ENCODE measurements at places on chromosomes 16 and 17.

- DNase-seq = no peak
These were observed 49.4 kb downstream of the SNX29 start for GRCh38 chr16:12025926-12026325.

DNA sequence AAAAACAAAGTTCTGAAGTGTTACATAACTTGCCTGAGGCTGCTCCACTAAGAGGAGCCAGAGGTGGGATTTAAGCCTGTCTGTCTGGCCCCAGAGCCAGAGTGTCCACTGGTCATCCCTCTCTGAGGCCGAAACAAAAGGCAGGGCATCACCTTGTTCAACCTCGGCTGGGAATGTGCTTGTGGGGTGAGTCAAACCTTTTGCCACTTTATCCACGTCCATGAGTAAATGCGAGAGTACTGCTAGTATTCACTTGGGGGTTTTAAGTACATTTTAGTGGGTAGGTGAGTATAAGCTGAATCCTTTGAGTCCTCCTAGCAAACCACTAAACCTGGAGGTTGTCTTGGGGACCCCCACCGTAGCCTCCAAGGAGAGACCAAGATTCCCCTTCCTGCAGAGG lies 103.5 kb downstream of the STX8 start:
- no peak for DNase-seq

DNA sequence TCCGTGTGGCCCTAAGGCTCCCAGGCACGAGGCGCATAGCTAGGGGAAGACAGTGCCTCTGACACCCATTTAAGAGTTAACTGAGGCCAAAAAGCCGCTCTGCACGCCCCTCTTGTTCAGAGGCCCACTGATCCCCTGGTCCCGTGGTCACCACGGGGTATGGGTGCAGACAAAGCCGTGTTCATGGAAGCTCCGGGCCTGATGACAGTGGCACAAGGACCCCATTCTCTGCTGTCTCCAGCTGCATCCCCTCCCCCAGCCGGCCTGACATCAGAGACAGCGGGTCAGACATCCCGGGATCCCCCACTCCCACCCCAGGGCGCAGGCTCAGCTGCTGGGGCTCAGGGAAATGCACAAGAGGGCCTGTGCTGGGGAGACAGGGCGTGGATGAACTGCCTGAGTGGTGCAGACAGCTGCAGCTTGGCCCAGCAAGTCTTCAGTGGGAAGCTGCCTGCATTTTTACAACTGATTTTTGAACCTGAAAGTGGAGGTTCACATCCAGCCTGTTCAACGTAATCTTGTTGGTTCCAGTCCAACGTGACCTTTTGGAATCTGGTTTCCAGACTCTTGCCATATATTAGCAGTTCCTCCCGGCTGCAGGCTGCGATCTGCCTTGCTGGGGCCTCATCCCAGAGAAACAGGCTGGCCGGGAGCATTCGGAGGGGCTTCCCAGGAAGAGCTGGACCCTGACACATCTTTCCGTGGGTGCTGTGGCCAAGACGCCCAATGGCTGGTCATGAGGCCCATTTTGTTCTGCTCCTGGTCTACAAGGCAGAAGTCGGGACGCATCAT lies 9.7 kb upstream of the BAHCC1 start:
- DNase-seq = no peak

DNA sequence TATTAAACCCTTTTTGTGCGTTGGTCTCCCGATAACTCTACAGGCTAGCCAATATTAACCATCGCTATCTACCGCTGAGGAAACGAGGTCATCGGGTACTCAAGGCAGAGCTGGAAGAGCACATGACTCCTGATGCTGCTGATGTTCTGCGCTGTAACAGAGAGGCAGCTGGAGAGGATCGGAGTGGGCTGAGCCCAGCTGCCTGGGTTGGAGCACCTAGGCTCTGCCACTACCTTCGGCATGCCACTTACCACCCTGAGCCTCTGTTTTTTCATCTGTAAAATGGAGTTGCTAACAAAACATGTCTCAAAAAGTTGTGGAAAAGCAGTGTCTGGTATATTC lies 432 bp upstream of the SLC46A1 start:
- DNase-seq = no peak

DNA sequence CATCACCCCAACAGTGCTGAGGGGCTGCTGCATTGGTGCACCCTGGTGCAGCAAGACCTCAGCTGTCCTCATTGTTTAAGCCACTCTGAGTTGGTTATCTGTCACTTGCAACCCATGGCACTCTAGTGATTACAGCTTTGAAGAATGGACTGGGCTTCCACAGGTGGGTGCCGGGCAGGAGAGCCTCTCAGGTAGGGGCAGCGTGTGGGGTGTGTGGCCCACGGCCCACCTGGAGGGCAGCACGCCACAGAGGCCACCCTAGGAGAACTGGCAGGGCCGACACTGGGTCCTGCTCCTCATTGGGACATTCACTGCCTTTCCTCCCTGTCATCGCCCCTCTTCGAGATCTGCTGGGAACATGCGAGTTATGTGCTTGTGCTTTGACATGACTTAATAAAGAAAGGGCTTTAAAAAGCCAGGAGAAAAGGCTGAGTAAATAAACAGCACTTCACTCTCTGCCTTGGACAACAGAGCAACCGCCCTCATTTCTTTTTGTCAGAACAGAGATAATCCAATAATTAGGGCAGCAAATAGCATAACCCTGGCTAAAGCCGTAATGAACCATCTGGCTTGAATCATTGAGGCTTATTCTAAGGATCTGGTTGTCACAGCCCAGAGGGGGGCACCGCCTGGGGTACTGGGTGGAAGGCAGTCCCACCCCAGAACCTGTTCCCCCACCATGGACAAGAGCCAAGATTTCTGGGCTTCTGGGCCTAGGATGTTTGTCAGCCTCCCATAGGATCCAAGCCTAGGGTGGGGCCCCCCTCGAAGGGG lies 3.0 kb downstream of the DOC2B start:
- no peak for DNase-seq

- DNase-seq = no peak
These were observed 6.1 kb upstream of the RNF157 start for GRCh38 chr17:76246080-76247066.

DNA sequence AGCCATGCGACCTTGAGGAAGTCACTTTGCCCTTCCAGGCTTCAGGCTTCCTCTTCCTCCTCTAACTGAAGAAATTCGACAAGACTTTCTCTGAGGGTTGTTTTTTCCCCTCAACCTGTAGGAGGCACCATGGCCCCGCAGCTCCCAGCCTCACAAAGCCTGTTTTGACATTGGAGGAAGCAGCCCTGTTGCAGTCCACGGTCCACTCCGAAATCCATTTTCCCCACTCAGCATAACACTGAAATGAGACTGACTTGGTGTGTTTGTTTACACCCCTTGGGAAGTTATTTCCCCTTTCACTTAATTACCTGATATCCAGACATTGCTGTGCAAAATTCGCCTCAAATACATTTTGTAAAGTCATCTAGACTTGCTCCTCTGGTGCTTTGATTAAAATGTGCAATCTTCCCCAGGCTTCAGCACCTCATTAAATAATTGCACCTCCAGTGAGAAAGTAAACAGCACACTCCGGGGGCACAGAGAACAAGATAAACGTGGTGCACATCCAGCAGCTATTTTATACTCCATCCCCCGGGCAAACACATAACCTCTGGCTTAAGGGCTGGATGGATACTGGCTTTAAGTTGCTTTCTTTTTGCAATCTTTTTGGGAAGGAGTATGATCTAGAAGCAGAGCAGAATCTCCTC lies 41.4 kb upstream of the PIRT start:
- DNase-seq = no peak

DNA sequence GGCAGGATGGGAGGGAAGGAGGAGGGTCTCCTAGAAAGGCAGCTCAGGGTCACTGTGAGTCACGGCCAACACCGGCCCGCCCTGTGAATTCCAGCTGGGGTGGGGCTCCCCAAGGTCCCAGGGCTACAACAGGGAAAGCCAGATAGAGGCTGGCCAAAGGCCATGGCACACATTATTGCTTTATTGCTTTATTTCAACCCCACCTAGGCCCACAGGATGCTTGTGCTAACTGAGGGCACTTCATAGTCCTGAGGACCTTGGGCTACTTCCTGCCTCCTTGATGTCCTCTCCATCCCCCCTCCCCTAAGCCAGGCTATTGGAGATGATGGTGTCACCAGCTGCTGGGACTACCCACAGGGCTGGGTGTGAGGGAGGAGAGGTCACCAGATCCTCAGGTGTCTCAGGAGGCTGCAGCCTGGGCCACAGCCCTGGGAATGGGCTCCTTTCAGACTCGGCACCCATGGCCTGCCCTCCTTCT lies 26.1 kb downstream of the LRRC75A start:
- no peak for DNase-seq

GRCh38 chr17:65698381-65699061 lies 137.1 kb upstream of the AXIN2 start:
- no peak for DNase-seq

GRCh38 chr16:24748242-24748641 lies 18.8 kb downstream of the TNRC6A start:
- no peak for DNase-seq

DNA sequence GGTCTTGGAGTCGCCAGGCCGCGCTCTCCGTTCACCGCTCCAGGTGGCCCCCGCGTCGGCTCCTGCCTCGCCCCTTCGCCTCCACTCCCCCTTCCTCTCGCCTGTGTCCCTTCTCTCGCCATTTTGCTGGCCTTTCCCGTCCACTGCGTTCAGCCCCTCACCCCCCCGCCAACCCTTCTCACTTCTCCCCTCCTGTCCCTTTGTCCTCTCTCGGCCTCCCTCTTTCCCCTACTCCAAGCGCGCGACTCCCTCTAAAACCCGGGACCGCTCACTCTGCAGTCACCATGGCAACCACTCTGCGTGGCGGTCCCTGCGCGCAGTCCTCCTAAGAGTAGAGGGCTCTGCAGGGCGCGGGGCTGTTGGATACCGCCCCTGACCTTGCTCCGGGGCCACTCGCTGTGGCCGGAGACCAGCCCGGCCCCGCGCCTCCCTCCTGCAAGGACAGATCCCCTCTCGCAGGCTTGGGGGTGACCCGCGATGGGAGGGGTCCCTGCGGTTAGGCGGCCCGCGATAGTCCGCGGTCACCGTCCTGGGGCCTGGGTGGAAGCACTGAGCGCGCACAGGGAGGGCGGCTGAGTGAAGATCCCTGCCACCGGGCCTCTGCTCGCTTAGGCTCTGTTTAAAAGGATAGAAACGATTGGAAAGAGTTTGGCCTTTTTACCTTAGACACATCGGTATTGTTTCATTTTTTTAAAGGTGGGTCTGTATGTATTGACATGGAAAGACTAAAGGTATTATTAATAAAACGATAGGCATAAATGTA lies 454 bp downstream of the CCDC40 start:
- DNase-seq = peak; percentile 21

DNA sequence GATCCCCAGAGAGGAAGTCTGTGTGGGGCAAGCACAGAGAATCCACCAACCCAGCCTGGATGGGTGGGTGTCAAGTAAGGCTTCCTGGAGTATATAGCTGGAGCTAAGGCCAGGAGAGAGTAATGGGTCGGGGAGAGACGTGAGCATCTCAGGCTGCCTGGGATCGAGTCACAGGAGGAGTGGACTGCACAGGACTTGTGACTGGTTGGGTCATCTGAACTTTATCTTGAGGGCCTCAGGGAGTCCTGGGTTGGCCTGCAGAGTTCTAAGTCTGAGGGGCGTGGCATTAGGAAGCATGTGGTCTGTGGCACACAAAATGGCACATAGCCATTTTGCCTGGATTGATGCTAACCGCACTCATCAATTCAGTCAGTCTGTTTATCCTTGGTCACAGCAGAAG lies 1.5 kb downstream of the PLA2G15 start:
- no peak for DNase-seq

DNA sequence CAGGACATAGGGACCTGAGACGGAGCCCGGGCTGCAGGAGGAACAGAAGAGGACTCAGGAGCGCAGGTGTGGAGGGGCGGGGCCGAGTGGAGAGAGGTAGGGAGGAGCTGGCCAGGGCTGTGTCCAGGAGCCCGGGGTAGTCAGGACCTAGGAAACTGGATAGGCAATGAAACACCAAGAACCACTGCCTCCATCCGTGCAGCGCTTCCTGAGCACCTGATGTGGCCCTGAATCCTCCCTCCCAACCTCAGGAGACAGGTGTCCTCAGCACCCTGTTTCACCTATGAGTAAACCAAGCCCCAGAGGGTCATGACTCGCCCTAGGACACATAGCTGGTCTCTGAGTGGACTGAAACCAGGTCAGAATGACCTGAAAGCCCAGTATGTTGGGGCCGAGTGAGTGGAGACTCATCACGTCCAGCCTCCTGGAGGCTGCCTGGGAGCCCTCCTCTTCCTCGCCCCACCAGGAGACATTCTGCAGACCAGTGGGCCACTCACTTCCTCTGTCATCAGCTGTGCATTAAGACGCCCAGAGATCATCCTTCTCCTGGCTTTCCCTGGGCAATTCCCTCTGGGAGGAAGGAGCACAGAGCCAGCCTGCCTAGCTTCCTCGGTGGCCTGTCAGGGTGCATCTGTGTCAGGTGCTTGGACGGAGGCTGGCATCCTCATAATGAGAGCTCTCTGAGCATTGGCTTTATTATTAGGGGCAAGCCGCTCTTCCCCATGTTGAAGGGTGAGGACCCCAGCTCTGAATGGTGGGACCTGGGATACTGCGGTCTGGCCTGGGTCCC lies 72.8 kb downstream of the SCNN1B start:
- DNase-seq = no peak

- DNase-seq = no peak
These were observed 16.9 kb upstream of the GLIS2 start for GRCh38 chr16:4298761-4299522.

DNA sequence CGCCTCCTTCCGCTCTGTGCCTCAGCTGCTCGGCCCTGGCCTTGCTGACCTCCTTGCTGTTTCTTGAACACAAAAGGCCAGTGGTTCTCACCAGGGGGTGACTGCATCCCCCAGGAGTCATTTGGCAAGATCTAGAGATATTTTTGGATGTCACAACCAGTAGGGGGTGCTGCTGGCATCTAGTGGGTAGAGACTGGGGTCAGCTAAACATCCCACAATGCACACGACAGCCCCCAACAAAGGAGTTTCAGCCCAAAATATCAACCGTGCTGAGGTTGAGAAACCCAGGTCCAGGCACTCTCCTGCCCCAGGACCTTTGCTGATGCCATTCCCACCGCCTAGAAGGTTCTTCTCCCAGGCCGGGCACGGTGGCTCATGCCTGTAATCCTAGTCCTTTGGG lies 39.7 kb downstream of the ABCC6 start:
- DNase-seq = no peak

DNA sequence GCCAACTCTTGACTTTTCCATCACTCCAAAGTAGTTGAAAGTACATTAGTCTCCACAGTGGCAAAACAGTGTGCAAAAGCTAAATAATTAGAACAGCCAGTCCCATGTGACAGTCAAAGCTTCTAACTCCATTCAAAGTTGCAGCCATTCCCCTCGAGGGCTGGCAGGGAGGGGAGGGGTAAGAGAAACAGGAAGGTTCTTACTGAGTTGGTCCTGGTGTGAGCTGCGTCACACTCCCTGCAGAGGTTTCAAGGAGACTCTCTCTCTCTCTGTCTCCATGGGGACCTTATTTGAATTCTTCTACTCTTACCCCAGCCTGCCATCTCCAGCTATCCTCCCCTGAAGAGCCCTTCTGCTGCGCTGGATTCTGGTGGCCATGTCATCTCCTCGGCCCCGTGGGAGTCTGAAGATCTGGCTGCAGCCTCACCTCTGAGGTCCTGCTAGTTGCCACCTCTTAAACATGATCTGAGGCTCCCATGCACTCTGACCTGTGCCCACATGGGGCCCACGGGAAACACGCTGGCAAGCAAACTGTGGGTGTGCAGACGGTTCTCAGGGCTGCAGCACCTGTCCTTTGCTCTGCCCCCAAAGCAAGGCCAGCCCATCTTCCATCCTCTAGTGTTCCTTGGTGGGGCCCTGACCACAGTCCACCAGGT lies 23.3 kb upstream of the STH start:
- DNase-seq = no peak

- DNase-seq = no peak
These were observed 5.9 kb downstream of the CYGB start for GRCh38 chr17:76531486-76532038.

GRCh38 chr17:33531311-33531710 lies 238.2 kb upstream of the ASIC2 start:
- DNase-seq = no peak

Data from activated naive CD4-positive, alpha-beta T cell (primary cell).